ENCODE measurements at places on chromosomes 7 and 10.

DNA sequence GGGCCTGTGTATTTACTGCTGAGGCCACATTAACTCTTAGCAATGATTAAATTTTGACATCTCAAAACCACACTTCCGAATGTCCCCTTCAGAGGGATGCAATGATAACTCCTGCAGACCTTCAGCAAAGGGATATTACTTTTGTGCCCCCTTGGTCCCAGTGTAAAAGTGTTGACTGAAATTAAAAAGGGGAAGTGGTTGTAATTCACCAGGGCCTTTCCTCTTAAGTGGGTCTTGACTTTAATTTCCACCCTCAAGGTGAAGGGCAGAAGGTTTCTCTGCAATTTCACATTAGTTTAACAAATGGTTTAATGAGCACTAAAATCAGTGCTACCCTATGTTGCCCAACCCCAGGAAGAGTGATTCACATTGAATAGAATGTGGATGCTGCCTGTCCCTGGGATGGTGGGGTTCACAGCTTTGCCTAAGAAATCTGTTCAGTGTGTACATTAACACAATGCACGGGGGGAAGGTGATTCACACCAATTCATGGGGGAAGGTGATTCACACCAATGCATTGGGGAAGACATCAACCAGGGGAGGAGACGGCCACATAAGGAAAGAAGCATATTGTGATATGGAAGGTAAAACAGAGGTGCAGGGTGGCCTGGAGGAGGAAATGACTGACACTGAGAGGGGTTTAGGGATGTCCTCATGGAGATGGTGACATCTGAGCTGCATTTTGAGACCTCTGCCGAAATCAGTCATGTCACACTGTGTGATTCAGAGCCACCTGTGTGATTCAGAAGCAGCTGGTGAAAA, 19.4 kb upstream of the TNS3 start:
- peak; percentile 60 for DNase-seq

GRCh38 chr7:157380416-157380815, 43.6 kb downstream of the DNAJB6 start:
- DNase-seq = no peak

- peak; percentile 45 for DNase-seq
Measured at GRCh38 chr10:29859521-29860130, 199.8 kb downstream of the JCAD start.

- peak; percentile 93 for DNase-seq
Measured at GRCh38 chr10:103661198-103661950, 167.9 kb downstream of the NEURL1 start.
